ENCODE measurements at places on chromosomes 6 and 20.

DNA sequence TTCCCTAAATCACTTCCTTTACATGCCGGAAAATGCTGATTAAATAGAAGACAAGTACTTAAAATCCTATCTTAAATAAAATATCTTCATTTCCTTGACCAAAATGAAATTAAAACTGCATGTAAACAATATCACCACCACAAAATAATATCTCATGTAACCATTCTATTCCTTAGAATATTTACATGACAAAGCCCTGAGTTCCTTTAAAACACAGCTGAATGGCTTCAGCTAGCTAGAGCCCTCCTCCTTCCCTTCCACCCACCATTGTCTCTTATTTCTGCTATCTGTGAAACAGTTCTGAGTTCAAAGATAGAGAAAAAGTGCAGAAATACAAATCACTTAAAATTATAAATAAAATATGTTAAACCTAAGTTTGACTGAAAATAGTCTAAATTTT is 103.1 kb downstream of the HIVEP2 start:
- DNase-seq, result no peak

GRCh38 chr6:158939255-158940159 is 60.5 kb downstream of the RSPH3 start:
- no peak for DNase-seq

GRCh38 chr6:3052481-3053230 is 15.6 kb upstream of the RIPK1 start:
- DNase-seq, result no peak

GRCh38 chr20:23340524-23340923 is 10.1 kb upstream of the NXT1 start:
- DNase-seq, result no peak

- no peak for DNase-seq
Measured at GRCh38 chr6:113980937-113981554, 10.1 kb upstream of the HDAC2 start.

- no peak for DNase-seq
Measured at GRCh38 chr6:42368181-42368580, 83.5 kb downstream of the TRERF1 start.

DNA sequence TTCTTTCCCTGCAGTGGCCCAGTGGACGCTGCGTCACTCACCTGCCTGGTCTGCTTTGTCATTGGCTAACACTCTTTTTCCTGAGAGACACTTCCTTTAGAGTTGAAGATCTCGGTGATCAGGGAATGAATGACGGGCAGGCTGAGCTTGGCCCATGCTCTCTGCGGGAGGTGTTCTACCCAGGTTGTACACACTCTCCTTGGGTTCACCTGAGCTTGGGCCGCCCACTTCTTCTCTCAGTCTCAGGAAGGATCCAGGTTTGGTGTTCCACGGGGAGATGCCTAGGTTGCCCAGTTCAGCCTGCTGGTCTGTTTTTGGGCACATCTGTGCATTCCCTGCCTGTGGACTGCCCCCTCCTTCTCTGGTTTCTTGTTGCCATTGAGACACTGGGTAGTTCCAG is 66.7 kb upstream of the SLC22A1 start:
- no peak for DNase-seq

GRCh38 chr6:30821862-30822784 is 62.2 kb upstream of the DDR1 start:
- no peak for DNase-seq

GRCh38 chr6:12899046-12899833 is 182.7 kb downstream of the PHACTR1 start:
- no peak for DNase-seq

GRCh38 chr6:49003348-49003747 is 459.7 kb downstream of the MMUT start:
- no peak for DNase-seq

DNA sequence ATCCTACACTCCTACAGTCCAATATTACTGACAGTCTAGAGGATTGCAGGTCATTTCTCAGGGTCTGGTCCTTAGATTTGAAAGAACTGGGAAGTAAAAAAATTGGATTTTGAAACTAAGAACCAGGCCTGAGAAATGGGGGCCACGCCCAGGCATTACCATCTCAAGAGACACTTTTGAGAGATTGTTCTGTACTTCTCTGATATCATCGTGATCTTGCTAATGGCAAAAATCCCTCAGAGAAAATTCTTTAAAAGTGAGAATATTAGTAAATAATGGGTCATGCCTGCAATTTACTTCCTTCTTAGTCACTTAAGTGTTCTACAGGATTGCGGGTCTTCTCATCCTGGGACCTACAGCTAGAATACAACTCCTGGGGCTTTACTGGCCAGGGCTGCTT is 42.0 kb upstream of the HIVEP1 start:
- DNase-seq, result no peak

- no peak for DNase-seq
Measured at GRCh38 chr20:46354920-46355654, 46.8 kb upstream of the CDH22 start.

DNA sequence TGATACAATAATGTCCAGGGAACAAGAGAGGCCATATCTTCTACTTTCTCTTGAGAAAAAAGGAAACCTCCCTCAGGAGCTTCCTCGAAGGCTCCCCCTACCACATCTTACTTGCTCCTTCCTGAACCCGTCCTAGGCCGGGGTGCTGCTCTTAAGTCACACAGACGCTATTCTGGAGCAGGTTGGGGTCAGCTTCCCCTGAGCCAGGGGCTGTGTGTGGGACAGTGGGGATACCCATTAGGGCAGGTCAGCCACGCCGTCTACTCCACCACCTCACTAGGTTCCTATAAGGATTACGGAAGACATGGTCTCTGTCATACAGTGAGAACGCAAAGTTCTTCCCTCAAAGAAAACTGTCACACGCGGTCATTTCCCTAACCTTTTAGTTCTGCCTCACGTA is 8.2 kb upstream of the PPP1R3G start:
- no peak for DNase-seq

DNA sequence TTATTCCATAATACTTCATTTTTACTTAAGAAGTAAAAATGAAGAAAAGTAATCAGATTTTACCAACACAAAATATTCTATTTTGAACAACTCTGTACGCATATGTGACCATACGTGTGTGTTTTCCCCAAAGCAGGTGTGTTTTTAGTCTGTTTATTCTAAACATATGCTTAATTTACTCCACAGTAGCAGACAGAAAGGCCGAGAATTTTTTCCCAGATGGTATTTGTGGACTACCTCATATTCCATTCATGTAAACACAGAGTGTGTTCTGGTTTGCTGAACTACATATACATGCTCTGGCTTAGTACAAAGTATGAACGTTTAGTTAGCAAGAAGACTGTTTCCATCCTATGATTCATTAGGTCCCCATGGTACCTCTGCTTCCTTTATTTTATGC is 233.3 kb upstream of the RUNX2 start:
- DNase-seq, result no peak

DNA sequence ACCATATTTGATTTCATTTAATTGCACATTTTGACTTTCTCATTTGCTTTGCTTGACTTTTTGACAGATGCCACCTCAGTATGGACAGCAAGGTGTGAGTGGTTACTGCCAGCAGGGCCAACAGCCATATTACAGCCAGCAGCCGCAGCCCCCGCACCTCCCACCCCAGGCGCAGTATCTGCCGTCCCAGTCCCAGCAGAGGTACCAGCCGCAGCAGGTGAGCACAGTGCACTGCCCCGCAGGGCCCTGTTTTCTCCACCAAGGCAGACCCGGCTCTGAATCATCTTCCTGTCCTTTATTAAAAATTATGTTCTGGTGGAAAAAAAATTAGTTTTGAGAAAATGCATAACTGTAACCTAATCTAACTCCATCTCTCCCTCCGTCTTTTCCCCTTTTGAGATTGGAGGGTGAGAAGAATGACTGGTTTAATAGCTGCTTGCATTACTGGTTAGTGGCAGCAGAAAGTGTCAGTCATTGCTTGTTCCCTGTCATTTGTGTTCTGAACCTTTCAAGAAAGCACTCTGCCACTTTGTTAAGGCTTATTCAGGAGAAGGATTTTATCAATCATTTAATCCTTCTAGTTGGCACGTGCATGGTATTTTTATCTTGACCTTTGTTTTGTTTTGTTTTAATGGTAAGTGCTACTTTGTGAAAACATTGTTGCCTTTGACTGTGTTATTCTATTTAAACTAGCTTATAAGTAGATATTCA is 124.3 kb downstream of the ARID1B start:
- no peak for DNase-seq

- no peak for DNase-seq
Measured at GRCh38 chr6:87830907-87831306, 128.9 kb upstream of the AKIRIN2 start.

GRCh38 chr20:36544134-36545018 is 3.1 kb downstream of the MYL9 start:
- DNase-seq, result no peak

DNA sequence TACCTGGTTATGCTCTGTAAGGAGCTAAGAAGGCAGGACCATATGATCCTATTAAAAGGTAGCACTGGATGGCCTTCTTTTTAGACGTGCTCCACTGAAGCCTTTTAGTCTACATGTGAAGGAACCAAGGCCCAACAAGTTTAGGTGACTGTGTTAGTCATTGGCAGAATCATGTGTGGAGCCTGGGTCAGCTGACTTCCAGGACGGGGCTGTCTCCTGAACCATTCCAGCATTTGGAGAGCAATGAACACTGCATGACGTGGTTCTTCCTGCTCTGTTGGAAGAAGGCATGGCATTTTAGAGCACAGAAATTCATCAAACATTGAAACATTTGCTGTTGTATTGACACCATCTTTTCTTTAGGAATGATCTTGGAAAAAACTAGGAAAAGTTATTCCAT is 87.8 kb upstream of the TIAM2 start:
- DNase-seq, result no peak

- no peak for DNase-seq
Measured at GRCh38 chr20:46994341-46994740, 99.7 kb downstream of the EYA2 start.

DNA sequence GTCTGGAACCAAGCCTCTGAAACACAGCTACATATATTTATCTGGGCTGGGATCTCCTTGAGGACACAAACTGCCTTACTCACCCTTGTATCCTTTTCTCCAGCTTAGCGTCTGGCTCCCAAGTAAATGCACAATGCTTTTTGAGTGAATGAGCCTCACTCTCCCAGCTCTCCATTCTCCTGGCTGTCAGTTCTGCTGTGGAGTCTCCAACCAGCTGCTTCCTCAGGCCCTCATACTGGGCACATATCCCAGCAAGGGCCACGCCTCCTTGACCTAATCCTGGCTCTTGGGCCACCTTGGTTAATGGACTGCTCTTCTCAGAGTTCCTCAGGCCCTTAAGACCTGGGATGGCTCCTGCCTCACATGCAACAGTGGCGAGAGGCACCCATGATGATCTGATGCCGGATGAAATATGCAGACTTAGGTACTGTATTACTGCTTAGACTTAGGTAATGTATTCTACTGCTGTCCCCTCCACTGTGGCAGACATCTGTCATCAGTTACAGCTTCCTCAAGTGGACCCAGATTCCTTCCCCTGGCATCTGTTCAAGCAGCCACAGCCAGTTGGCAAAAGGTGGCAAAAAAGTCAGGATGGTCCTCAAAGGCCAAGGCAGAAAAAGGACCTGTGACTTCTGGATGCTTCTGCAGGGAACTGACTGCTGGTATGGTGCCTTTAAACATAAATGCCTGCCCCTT is 16.5 kb downstream of the SNHG17 start:
- DNase-seq, result no peak

- DNase-seq, result no peak
Measured at GRCh38 chr6:134363323-134364039, 45.6 kb upstream of the SGK1 start.

- DNase-seq, result no peak
Measured at GRCh38 chr6:99393366-99393697, 663 bp downstream of the COQ3 start.

- DNase-seq, result no peak
Measured at GRCh38 chr6:74942130-74942529, 263.7 kb downstream of the COL12A1 start.

- no peak for DNase-seq
Measured at GRCh38 chr6:88808381-88808780, 155.0 kb downstream of the RNGTT start.

DNA sequence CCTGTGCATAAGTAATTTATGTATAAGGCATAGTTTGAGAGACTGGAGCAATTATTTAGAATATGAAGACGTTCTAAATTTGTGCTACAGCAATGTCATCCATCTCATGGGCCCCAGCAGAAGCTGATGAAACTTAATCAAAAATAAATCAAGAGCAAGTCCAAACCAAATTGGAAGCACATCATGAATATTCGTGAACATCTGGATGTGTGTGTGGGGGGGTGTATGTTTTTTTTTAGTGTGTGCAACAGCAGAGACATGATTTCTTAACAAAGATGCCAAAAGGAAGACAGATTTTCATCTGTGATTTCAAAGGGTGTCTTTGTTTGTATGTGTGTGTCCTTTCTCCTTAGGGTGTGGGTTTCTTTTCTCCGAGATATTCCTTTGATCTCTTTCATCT is 58.9 kb downstream of the SASH1 start:
- no peak for DNase-seq

GRCh38 chr6:13743736-13744127 is 32.1 kb upstream of the RANBP9 start:
- no peak for DNase-seq

GRCh38 chr6:166408936-166409755 is 26.4 kb upstream of the MPC1 start:
- DNase-seq, result no peak

GRCh38 chr20:41497186-41497895 is 120.8 kb downstream of the CHD6 start:
- no peak for DNase-seq

DNA sequence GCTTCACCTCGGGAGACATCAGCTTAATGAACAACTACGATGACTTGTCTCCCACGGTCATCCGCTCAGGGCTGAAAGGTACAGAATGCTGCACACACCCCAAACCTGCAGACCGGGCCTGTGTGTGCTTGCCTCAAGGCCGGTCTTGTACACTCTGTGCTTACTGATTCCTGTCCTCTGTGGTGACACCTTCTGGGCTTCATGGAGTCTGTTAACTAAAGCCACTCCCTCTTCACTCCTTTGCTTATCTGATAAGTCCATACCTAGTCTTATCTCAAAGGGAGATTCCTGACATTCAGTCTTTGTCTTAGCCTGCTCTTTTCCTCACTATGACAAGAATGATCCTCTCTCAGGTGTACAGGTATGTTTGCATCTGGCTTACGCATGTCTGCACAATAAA is 107.7 kb upstream of the TMEM181 start:
- no peak for DNase-seq

DNA sequence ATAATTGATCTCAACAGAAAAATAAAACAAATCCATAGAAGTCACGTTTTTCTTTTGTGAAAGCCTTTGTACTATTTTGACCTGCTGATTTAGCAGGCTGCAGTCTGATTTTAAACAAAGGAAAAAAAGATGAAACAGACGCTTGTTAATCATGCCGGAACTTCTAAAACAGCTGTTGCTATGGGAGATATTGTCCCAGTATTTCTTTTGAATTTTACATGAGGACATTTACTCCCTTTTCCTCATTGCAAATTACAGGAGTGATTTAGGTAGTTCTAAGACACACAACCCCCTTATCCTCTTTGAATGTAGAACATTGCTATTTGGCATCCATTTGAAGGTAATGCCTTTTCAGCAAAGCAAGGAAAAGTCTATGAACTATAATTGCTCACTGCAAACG is 416.1 kb downstream of the BCKDHB start:
- no peak for DNase-seq

Data from cortex of kidney (tissue), 1 donor.